MCF 10A (cell line): ENCODE measurements at places on chromosomes 16 and 17.

DNA sequence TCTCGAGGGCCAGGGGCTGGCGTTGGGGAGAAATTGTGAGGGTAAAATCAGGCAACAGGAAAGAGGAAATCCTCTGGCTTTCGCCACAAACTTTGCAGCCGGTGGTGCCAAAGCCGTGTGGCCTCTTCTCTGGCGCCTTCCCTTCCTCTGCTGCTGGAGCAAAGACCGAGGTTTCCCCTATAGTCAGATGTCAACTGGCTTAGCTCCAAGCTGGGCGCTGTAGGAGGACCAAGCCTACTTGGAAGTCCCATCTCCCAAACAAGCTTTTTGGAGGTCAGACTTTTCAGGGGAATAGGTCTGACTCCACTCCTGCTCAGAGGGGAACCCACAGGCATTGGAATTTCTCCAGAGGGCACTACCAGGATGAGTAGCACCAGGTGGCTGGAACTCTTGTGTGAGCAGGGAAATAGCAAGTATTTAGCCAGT, 5.0 kb downstream of the IGFBP4 start:
- no peak for DNase-seq

GRCh38 chr16:29321000-29321393, 85.5 kb downstream of the NPIPB11 start:
- no peak for DNase-seq

GRCh38 chr17:32302037-32302436, 36.4 kb downstream of the RHBDL3 start:
- no peak for DNase-seq

GRCh38 chr16:64278196-64278595, 843.7 kb downstream of the CDH11 start:
- DNase-seq = peak; percentile 7

DNA sequence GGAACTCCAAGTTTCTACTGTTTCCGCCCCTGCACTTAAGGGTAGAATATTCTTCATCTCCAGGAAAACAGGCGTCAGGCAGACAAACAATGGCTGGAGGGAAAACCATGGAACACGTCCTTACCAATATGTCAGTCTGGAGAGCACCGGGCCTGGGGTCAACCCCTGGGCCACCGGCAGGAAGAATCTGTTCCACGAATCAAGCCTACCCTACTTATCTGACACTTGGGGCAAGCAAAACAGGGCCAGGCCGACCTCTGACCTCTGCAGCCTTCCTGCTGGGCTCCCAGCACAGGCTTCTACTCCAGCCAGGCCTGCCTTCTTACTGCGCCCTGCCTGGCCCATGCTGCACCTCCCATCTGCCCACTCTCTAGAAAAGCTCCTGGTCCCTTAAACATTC, 10.1 kb downstream of the VAC14 start:
- no peak for DNase-seq
